ENCODE measurements at places on chromosomes 3 and 15.

DNA sequence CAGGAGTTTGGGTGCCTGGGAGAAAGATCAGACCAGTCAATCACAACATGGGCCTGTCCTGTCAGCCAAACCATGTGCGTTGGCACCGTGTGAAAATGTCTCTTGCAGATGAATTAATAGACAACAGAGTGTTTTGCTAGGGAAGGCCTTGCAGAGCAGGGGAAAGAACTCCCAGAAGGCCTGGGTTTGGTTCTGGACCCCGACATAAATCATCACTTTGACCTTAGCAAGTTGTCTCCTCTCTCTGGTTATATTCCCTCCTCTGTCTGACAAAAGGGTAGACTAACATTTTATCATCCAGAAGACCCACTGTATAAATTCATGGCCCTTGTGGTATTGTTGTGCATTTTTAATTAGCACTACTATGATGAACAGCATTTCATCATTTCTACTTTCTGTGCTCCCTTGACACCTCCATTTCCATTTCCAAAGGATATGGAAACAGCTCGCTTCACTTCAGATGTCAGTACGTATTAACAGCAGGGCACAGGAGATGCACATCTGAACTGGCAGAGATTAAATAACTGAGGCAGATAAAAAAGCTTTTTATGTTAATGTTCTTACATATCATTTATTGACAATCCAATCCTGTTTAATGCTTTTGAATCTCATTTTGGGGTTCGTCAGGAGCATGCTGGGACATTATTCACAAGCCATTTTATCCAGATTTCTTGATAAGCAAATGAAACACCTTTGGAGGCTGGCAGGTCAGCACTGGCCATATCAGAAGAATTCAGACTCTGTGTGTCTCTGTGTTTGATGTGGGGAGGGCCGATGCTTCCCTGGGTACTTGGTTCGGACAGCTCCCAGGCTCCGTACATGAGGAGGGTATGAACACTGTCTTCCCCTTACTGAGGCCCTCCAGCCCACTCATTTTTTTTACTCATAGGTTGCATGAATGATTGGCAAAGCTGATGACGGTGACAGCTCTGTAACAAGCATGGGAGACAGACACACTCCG lies 28.2 kb upstream of the IL12A start:
- no peak for DNase-seq

- DNase-seq = no peak
Measured at GRCh38 chr15:28919679-28920655, 34.2 kb downstream of the APBA2 start.

DNA sequence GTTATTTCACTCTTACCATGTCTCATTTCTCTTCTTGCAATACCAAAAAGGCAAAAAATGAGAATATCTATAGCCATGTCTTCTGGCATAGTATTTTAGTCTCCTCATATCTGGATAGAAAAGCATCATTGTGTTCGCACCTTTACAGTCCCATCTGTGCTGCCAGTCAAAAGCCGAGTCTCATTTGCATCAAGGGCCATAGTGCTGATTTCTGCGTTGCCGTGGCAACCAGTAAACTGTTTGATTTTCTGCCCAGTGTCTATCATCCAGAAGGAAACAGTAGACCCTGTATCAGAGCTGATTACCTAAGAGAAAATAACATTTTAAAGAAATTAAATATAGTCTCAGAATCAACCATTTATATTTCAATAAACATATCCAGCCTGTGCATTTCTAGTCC lies 86.1 kb upstream of the SERPINI2 start:
- DNase-seq = no peak

DNA sequence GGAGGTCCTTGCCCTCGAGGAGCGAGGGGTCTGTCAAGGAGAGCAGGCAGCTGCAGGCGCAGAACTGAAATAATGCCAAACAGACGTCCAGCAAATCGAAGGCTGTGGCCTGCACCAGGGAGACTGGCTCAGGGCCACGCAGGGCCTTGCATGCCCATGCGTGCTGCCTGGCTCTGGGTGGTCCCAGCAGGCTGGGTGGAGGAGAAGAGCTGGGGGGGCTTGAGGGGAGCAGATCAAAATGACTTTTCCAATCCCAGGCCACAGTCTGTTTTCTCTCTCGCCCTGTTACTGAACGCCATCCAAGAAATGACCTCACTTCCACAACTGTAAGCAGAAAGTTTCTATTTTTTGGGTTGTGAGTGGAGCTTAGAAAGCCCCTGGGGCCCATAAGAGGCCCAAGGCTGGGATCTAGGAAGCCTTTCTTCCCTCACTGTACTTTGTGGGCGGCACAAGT lies 96.9 kb upstream of the RPL32 start:
- DNase-seq = no peak

- no peak for DNase-seq
Measured at GRCh38 chr15:77568014-77568972, 64.4 kb downstream of the LINGO1 start.
